Stimulated activated CD8-positive, alpha-beta memory T cell treated with anti-CD3 and anti-CD28 coated beads, Interleukin-4, amount 100 ng/mL, for 4 hours (primary cell): ENCODE measurements at places on chromosomes 13 and 19.

DNA sequence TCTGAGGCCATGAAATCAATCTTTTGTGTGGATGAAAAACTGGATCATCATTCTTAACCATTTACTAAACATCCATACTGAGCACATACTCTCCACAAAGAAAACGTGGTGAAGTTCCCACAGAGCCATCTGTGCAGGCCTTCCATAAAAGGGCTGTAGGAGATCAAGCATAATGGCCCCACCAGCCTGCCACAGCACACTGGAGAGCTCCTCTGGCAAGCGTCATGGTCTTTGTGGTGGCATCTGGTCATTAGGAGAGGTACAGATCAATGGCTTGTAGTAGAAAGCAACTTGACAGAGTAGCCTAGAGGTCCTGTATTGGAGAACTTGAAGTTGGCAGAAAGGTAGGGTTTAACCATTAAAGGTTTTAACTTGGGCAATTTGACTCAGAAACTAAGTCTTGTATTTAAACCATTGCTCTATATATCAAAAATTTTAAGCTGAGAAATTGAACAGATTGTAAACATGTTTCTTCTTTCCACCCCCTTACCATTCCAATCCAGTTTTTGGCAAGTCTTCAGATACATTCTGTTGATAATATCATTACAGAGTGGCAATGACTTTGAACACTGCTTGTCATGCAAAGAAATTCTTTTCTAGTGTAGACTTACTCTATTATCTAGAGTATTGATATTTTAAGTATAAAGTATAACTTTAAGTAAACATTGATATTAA is 128.3 kb downstream of the LMO7 start:
- DNase-seq = no peak

GRCh38 chr19:676007-676338 is 219 bp upstream of the FSTL3 start:
- DNase-seq = no peak

DNA sequence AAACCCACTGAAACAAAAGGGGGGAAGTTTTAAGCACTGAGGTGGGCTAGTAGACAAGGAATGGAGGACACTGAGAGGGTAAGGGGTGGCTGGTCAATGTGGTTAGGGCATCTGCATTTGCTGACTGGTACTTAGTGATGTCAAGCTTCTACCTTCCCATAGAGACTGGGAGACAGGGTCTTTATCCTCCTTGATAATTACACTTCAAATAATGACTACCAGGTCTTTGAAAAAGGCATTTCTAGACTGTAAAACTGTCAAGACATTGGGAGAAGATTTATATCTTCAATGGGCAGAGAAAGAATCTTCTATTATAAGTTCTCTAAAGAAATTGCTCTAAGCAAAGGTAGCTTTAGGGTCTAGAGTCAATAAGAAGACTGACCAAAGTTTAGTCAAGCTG is 1490.8 kb upstream of the PCDH20 start:
- DNase-seq = no peak

- DNase-seq = peak; percentile 31
These were observed 21.2 kb downstream of the PCID2 start for GRCh38 chr13:113187263-113187669.

DNA sequence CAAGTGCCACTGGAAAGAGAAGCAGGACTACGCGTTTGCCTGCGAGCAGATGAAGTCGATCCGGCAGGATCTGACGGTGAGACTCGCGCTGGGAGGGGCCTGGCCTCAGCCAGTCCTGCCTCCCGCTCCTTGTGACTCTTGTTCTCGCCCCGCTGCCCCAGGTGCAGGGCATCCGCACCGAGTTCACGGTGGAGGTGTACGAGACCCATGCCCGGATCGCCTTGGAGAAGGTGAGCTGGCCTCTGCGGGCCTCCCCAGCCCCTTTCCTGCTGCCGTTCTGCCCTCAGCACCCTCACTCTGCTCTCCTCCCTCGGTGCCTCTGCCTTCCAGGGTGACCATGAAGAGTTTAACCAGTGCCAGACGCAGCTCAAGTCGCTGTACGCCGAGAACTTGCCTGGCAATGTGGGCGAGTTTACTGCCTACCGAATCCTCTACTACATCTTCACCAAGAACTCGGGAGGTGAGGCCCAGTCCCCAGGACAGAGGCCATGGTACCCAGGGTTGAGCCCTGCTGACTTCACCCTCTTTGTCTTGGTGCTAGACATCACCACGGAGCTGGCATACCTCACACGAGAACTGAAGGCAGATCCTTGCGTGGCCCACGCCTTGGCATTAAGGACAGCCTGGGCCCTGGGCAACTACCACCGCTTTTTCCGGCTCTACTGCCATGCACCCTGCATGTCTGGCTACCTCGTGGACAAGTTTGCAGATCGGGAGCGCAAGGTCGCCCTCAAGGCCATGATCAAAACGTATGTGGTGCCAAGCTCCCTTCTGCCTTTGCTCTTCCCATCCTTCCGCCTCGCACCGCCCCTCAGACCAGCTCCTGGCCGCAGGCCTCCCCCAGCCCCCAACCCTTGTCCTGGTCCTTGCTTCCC is 5.6 kb downstream of the LENG9 start:
- DNase-seq = no peak

DNA sequence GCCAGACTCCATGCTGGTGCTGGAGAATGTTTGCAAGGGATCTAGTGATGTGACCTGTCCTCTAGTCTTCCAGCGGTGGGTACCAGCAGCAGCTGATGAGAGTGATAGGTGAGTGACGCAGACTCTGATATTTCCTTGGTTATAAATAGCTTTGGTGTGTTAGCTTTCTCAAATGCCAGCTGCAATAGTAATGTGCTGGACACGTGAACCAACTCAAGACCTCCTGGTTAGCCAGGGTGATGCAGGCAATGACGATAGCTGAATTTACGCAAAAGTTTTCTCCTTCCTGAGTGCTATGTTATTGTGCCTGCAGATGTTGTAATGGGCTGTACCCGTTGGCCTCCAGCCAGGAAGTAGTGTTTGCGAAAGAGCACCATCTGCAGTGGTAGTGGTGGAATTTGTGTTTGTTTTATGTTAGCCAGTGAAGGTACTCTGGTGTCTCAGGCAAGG is 129.5 kb downstream of the CYSLTR2 start:
- DNase-seq = no peak

DNA sequence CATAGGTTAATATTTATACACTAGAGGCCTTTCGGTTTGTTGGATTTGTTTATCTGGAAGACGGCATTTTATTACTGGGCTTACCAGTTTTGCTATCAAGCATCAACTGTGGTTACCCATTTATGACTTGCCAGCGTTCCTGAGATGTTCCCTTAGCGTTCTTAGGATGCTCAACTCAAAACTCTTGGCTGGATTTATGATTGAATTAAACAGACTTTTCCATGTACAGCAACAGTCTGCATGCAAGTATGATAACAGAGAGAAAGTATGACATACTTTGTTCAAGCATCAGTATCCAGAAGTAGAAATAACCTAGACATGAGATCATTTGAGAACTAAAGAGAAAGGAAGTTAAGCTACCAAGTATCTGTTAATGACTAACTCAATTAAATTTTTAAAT is 29.9 kb upstream of the RNF113B start:
- no peak for DNase-seq

DNA sequence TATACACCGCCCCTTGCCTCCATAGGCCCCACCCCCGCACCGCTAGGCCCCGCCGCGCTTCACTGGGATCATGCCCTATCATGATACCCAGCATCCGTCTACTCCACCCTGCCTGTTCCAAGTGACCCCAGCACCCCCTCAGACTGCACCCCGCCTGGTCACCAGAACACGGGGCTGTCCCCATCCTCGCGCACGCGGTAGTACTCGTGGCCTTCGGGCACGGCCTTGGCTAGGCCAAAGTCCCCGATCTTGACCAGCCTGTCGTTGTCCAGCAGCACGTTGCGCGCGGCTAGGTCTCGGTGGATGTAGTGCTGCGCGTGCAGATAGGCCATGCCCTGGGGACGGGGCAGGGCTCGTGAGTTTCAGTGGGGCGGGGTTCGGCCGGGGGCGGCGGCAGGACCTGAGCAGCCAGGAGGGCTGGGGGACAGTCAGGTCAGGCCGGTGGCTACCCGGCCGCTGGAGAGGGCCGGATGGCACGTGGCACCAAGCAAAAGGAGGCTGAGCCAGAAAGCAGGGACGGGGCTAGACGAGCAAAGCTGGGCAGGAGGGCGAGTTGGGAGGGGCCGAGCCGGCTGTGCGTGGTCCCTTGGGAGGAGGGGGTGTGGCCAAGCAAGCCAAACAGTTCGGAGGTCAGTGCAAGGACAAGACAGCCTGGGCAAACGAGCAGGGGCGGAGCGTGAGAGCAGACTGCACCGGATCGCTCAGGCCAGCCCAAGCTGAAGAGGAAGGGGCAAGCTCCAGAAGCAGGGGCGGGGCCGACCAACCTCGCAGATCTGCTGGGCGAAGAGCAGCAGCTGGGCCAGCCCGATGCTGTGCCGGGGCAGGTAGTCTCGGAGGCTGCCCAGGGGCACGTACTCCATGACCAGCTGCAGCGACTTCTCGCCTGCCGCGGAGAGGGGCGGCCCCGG is 13.6 kb upstream of the ICAM3 start:
- no peak for DNase-seq

- no peak for DNase-seq
These were observed 576.7 kb upstream of the PCDH9 start for GRCh38 chr13:67806796-67807195.
